Thyroid gland (tissue), 4 donors: ENCODE measurements at places on chromosomes 5 and 9. TPM values are rescaled to one million over a fixed set of nuclear protein-coding genes. Genes with fewer than 3 reads are reported as not detected.

Gene SLC25A46
- 66.3 TPM for total RNA-seq

Gene CCDC183
- total RNA-seq, result 1.5 TPM

Gene TTF1
- 10.8 TPM for total RNA-seq

Gene CCIN
- not detected for total RNA-seq

Gene PCA3
- total RNA-seq, result not detected

Gene TRPM3
- total RNA-seq, result 6.5 TPM

DNA sequence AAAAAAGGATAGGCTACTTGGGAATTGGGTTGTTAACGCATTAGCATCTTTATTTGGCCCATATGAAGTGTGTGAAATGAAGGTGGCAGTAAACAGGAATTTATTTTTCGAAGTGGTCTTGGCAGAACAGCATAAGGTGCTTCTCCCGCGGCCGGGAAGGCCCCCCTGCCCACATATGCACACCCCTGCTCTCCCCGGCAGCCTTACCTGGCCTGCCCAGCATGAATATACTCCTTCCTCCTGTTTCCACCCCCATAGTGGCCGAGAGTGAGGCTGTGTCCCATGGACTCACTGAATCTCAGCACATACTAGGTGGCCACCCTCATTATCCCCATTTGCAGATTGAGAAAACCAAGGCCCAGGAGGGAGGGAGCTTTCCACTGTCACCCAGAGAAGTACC, 54.0 kb upstream of the OLFM1 start:
- no peak for DNase-seq

DNA sequence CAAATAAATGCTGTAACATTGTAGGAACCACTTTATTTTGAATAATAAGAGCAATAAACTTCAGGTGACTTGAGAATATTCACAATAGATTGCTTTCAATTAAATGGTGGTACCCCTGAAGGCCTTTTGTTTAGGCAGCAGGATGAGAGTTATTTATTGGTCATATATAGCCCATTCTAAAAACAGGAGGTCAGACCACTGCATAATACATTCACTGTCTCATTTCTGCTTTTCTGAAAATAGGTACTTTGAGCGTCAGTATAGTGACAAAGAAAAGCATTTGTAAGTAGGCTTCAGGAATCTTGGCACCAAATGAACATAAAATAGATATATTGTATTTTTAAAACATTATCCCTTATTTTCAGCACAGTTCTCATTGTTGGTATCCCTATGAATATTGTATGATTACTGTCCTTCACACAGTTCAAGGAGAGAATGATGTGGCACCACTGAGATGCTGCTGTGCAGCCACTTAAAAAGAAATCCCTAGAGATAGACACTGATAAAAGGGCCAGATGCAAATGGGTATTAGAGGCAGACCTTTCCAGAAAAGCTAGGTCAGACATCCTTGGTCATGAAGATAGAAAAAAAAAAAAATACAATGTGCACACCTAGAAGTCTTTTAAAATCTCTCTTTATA, 381.8 kb upstream of the ST8SIA4 start:
- no peak for DNase-seq

- no peak for DNase-seq
Measured at GRCh38 chr9:135079018-135079417, 8.4 kb upstream of the OLFM1 start.

- peak; percentile 44 for DNase-seq
Measured at GRCh38 chr9:37549527-37549926, 26.7 kb downstream of the FBXO10 start.

- DNase-seq, result no peak
Measured at GRCh38 chr5:135357685-135358084, 41.3 kb downstream of the MACROH2A1 start.

DNA sequence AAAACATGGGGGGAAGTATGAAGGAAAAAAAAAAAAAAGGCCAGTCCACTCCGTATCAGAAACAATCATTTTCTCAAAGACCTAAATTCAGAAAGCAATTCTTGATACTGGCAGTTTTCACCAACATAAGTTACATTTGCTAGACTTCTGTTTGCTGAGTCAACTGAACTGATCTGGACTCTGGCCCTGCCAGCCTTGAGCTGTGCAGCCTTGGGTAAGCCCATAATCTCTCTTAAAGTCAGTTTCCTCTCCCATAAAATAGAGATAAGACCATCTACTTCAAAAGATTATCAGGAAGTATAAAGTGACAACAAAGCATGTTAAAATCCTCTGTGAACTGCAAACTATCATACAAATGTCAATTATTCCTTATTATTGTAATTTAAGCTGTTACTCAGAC, 106.8 kb downstream of the MAPKAP1 start:
- DNase-seq, result no peak

- DNase-seq, result no peak
Measured at GRCh38 chr5:168471785-168472184, 14.5 kb upstream of the RARS1 start.

- no peak for DNase-seq
Measured at GRCh38 chr9:34997379-34997781, 7.8 kb downstream of the DNAJB5 start.

DNA sequence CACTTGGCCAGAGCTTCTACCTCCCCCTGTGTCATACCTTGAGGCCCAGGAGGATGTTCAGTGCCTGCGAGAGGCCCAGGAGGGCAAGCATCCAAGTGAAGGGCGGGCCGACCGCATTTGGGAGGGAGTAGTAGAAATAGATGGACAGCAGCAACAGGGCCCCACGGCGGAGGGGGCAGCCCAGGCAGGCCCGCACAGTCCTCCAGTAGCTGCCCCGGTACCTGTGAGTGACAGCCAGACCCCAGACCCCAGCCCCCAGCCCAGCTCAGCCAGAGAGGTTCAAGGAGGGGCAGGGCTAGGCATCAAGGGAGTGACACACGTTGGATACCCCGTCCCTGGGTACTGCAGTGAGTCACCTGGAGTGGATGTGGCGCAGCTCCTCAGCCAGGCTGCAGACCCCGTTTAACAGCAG, 1.4 kb downstream of the STING1 start:
- DNase-seq, result no peak

GRCh38 chr5:175107865-175108264, 336.1 kb downstream of the DRD1 start:
- no peak for DNase-seq

DNA sequence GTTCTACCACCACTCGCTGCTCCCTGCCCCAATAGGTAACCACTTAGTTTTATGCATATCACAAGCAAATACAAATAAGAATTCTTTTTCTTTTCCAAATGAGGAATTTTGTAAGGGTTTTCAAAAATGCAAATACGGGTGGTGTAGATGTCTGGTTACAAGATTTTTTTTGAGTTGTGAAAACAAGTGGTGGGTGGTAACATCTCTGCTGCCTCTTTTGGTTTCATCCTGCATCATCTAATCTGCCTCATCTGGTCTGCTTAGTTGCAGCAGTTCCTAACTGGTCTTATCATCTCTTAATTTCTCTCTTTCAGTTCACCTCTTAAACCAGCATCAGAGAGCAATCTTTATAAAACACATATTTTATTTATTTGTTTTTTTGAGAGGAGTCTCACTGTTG, 5.3 kb downstream of the NFX1 start:
- no peak for DNase-seq

- DNase-seq, result peak; percentile 35
Measured at GRCh38 chr9:71552480-71552879, 215.8 kb downstream of the CEMIP2 start.

DNA sequence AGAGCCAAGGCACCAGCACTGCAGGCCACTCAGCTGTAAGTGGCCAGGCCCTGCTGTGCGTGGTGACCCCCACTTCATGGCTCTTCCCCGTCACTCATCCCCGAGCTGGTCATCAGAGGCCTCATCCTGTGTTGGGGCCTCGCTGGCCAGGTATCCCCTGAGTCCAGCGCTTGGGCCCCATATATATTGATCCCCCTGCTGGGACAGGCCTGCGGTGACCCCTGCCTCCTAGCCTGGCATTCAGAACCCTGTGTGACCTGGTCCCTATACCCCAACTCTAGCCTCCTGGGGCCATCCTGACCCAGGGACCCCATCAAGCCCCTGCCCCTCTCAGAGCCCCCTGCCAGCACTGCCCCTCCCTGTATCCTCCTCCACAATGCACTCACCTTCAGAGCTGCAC, 12.7 kb downstream of the GBGT1 start:
- no peak for DNase-seq

DNA sequence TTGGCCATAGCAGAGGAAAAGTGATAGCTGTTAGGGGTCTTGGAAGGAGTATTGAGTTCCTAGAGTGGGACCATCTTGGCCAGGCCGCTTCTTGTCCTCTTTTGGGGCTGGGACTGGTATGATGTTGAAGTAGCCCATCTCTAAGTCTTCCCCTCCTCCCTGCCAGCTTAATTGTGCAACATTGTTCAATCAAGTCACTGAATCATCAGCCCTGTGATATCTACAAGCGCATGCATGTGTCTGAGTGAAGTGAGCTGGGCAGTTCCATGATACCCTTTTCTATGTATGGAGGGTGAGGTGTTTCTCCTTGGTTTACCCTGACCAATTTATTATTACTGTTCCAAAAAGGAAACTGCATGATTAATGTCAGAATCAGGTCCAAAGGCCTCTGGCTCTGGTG, 112.2 kb downstream of the C9orf152 start:
- DNase-seq, result no peak
